Mesothelial cell of epicardium (in vitro differentiated cells): ENCODE measurements at places on chromosomes 6 and 20.

DNA sequence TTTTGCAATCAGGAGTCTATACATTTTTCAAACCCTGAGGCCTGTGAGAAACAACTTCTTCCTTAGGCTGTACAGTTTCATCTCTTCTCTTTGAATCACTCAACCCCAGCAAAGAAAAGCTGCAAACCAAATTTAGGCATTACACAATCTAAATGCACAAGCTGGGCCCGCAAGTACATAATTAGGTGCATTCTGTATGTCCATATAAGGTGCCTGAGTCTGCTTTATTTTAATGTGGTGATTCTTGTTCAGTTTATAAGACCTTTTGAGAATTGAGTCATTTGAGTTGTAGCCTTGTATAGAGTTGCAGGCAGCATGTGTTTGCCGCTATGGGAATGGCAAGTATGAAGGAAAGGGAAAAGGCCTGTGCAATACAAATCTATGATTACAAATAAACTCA is 709.6 kb upstream of the MARCKS start:
- no peak for DNase-seq

GRCh38 chr20:51244466-51244865 is 221.6 kb upstream of the KCNG1 start:
- DNase-seq, result no peak

DNA sequence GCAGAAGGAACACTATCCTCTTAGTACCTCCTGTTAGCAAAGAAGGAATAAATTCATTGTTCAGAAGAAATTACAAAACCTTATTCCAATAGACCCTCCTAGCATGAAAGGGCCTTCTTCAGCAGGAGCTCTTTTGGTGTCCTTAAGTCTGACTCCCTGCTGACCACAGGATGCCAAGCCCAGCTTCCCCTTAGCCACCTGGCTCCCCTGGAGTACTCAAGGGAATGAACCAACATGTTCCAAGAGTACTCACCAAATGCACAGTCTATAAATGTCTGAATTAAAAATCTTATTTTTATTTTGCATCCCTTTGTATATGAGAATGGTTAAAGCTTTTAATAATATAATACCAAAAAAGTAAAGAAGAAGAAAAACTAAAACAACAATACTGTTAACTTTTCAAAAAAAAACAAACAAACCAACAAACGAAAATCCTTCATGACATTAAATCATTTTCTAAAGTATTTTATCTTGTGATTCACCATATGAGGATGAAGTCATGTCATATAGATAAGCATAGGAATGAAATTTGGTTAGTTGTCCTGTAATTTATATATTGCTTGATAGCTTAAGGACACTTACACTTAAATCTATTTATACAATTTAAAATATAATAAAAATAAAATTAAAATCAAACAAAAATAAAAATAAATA is 1355.1 kb downstream of the HACE1 start:
- DNase-seq, result no peak

- no peak for DNase-seq
These were observed 48.3 kb upstream of the KIF16B start for GRCh38 chr20:16621435-16622141.

DNA sequence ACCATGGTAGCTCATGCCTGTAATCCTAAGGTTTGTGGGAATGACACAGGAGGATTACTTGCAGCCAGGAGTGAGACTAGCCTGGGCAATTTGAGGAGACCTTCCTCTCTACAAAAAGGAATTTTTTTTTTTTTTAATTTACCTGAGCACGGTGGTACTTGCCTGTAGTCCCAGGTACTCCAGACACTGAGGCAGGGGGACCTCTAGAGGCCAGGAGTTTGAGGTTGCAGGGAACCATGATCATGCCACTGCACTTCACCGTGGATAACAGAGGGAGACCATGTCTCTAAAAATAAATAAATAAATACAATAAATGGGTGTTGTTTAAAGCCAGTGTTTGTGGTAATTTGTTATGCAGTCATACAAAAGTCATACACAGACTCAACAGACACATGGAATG is 2.4 kb upstream of the HLA-F start:
- no peak for DNase-seq

GRCh38 chr6:37429352-37429750 is 3.7 kb upstream of the CMTR1 start:
- DNase-seq, result no peak

DNA sequence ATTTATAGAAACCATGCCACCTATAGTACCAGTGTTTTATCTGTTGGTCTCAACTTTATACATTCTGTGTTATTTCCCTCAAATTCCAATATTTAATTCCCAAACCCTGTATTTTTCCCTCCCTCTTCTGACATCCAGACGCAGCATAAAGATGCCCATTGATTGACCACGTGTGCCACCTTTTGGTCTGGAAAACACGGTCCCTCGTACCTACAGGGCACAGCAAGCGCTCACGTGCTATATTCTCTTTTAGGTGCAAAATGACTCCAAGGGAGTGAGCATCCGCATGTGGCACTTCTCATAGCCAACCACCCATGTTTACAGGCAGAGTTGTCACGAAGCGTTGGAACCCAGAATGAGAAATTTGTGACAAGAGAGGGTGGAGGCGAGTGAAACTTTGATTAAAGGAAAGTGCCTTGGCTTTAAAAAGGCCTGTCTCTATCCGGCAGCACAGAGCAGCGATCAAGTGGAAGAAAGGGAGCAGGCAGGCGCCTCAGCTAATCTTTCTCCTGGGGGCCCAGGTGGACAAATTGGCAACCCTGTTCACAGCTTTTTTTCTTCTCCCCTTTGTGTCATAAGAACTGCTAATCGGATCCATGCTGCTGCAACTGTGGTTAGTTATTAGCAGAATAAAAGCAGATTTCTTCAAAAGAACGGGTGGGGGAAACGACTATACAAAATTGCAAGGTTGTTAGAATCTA is 225.9 kb downstream of the TMEM242 start:
- no peak for DNase-seq

DNA sequence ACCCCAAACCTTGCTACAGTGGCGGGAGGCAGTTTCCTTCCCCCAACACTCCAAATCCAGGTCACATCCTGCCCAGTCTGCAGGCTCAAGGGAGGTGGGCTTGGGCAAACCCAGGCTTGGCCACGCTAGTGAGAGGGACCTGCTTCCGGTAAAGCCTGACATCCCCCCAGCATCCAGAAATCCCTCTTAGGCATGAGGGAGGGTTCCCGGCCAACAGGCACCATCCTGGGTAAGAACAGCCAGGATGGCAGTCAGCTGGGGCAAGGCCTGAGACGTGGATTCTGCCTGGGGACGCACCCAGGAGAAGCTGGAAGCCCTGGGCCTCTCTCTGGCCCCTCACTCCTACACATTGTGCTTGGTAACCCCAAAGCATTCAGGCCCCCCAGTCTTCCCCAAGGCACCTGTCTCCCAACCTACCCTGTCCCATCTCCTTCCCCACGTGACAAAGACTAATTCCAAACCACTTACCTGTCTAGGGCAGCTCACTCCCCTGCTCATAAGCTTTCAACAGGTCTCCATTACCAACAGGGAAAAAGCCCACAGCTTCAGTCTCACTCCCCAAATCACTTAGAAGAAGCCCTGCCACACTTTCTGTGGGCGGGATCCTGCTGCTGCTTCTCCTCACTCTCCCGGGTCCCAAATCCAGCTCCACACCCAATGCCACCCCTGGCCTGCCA is 2.1 kb downstream of the C20orf144 start:
- no peak for DNase-seq

DNA sequence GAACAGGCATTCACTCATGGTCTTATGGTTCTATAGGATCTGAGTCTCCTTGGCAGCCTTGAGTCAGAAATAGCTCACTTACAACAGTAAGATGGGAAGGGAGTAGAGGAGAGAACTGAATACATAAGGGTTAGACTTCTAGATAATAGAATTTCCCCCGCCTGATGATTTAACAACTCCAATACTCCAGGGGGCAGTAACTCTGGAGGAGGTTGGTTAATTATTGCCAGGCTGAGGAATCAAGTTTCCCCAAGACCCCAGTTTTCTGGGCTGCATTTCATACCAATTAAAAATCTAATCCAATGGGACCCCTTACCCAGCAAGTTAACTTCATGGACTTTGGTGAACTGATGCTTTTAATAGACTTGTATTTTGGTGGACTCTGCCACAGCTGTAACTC is 94.2 kb upstream of the MOCS1 start:
- no peak for DNase-seq

DNA sequence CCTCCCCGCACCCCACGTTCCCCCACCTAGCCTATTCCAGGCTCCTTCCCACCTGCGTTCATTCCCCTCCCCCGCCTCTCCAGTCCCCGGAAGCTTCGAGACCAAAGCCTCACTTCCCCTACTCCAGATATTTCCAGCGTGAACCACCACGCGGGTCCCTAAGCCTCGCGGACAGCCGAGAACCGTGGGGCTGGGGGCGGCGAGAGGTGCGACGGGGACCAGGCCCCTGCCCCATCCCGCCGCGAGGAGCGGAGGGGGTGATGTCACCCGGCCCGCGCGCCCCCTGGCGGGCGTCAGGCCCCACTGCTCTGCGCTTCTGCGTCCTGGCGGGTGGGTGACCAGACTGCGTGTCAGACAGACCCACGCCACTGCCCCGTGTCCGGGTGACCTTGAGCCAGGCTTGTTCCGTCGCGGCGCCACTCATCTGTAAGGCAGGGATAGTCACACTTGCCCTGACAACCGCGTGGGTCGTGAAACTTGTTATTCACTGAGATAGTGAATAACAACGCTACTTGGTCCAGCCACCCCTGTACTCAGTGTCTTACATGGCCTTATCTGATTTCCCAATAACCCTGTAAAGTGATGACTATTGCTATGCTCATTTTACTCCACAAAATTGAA is 9.0 kb upstream of the HSP90AB1 start:
- peak; percentile 89 for DNase-seq
